EL (cell line): ENCODE measurements at places on chromosomes 7 and 10.

DNA sequence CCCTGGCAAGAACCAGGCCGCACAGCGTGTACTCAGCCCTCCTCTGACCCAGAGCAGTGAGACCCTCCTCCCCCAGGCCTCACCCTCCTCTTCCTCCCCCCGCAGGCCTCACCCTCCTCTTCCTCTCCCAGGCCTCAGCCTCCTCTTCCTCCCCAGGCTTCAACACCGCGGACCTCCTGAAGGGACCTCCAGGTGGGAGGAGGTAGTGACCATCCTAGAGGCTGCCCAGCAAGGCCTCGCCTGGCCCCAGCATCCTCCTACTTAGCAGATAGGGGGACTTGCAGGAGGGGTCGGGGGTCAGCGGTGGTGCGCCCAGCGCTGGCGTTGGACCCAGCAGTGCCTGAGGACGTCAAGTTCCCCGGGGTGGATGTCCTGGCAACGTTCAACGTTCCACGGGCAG, 270.8 kb downstream of the ELFN1 start:
- no peak for DNase-seq

GRCh38 chr7:120735791-120736190, 122.2 kb downstream of the TSPAN12 start:
- DNase-seq = peak; percentile 4

DNA sequence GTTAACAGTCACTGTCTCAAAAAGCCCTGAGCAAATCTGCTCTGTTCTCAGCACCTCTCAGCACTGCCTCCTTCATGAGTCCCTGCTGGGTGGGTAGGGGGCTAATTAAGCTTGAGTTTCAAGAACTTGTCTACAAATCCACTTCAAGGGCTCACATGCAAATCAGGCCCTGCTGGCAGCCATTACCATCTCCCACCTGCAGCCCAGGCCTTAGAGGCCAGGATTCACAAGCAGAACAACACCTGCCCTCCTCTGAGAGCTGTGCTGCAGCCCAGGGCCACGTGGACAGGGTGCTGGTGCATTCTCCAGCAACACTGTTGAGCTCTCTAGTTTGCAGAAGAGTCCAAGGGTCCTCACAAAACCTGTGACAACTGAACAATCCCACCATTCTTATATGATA, 119.2 kb downstream of the DPP6 start:
- no peak for DNase-seq

GRCh38 chr10:24953675-24954074, 1.3 kb upstream of the PRTFDC1 start:
- DNase-seq = no peak

DNA sequence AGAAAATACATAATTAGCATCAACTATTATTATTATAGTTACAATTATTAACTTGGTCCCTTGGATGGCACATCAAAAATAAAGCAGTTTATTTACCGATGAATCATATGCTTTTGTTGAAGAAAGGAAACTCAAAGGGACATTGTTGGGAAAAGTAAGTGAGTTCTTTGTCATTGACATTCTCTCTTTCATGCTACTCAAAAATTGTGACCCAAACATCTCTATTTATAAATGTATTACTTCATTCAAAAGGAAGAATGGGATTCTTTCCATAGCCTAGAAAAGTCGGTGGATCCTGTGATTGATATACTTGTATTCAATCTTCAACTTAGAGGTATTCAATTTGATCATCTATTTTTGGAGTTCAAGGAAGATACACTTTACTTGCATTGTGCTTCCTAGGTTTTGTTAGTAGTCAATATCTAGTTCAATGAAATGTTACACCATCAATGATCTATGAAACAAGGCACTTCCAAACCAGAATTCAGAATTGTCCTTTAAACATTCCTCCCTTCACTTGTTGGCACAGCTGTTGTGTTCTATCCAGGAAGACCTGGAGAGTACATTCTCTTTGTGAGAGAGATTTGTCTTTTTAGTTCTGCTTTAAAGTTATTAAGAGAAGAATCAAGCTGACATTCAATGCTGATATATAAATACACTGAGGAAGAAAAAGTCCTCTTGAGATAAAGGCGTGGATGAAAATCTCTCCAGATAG, 235.2 kb downstream of the TMEM26 start:
- DNase-seq = no peak

DNA sequence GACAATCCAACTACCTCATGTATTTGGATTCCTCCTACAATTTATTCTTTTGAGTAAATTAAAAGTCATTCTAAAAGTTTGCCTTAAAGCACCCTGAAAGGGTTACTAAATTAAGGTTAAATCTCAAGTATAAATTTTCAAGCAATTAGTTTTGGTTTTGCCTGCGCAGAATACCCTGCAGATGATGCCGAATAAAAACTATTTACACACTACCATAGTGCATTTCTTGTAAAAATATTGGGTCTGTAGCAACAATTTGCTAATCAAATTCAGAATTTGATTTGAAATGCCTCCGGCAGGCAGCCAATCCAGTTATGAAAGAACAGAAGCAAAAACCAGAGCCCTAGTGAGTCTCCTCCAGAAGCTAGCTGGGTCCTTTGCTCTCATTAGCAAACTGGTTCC, 122.2 kb downstream of the TWIST1 start:
- DNase-seq = no peak

- no peak for DNase-seq
Measured at GRCh38 chr10:88594482-88594881, 7.9 kb downstream of the LIPJ start.

DNA sequence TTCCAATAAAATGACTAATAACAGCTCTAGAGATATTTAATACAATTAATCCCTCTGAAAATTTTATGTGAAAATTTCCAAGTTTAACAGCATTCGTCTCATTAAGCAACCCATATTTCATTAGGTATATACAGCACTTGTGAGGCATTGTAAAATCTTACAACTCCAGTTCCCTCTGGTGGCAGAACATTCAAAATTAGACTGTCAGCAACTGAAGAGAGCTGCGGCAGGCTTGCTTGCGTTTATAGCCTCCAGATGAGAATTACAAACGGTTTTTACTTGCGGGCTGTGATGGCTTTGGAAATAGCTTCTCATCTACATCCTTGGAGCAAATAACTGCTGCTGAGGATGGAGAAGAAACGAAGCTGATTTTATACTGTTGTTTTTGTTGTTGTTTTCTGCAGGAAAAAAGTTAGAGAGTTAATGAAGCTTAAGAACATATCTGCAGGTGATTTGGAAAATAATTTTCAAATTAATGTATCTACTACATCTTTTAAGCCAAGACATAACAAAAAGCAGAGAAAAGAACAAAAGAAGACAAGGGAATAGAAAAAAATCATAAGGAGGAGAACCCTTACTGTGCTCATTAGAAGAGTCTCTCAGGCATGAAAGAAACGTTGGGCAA, 171.3 kb downstream of the MAGI2 start:
- peak; percentile 84 for DNase-seq

DNA sequence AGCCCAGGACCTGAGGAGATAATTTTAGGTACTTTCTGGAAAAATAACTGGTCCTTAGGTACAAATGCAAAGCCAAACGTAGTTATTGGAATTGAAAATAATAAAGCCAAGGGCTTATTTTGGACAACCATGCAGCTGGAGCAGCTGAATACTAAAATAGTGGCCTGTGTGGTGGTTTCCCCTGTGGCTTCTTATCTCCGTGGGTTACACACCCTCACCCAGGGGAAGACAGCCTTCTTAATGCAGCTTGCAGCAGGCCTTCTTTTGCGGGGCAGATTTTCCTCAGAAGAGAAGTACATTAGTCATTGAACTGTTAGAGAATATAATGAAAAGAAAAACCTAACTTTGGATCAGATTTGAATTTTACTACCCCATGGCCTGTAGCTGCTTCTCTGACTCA, 133.5 kb downstream of the ST7 start:
- no peak for DNase-seq

DNA sequence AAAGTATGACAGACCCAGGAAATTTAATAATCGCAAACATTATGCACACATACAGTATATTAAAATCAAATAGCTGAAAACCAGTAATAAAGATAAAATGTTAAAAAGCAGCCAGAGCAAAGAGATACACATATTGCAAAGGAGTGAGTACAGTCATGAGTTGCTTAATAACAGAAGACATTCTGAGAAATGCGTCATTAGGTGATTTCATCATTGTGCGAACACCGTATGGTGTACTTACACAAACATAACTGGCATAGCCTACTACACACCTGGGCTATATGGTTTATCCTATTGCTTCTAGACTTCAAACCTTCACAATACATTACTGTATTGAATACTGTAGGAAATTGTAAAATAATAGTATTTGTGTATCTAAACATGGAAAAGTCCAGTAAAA, 367.6 kb downstream of the NXPH1 start:
- no peak for DNase-seq

GRCh38 chr7:117750612-117751563, 122.4 kb downstream of the CTTNBP2 start:
- peak; percentile 5 for DNase-seq

GRCh38 chr7:148336411-148336810, 254.2 kb upstream of the C7orf33 start:
- DNase-seq = no peak

GRCh38 chr7:66307591-66308215, 102.6 kb downstream of the TPST1 start:
- peak; percentile 35 for DNase-seq

DNA sequence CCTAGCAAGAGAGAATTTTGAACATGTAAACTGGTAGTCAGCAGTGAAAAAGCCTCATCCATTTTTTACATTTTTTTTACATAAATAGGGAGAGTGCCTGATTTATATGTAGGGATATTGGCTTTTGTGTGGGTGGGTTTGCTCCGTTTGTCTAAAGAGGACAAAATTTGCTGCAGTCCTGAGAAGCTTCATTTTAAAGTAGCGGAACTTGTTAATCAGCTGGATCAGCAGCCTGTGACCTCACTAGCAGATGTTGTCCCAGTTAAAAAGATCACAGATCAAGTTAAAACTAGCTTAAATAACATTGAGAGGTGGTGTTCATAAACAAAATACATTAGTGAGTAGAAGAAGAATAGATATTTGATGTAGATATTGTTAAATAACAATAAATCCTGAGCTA, 2.6 kb downstream of the ATRNL1 start:
- no peak for DNase-seq

DNA sequence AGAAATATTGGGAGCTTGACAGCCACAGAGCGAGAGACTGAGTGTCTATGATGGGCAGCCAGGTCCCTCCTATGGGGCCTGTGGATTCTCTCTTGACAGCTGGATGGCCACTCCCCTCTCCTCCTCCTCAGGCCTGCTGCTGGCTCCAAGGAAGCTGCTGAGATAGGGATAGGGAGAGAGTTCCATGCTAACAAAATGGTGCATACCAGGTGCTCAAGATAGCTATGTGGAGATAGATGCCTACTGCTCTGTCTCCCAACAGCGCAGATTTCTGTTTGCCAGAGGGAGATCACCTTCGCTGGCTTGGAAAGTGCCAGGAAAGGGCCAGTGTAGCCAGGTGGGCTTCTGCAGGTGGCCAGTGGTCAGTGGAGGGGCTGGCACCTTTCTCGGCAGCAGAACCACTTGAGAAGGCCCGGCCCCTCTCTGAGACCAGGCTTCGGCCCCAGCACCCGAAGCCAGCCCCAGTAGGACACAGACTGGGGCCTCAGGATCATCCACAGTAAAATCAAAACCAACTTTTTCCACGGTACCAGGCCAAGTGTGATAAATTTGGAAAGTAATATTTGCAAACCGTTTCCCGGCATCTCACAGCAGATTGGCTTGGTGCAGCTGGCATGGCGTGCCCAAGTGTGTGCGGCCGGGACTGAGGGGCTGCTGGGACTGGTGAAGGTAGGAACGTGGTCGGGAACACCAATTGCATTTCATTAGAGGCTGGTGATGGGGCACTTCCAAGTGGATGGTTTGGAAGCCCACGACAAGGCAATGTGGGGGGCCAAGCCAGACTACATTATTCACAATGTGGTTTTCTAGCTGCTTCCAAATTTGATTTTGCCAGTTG, 139.6 kb downstream of the PTPN20 start:
- DNase-seq = no peak

- DNase-seq = peak; percentile 13
Measured at GRCh38 chr7:148142660-148143248, 447.8 kb upstream of the C7orf33 start.

DNA sequence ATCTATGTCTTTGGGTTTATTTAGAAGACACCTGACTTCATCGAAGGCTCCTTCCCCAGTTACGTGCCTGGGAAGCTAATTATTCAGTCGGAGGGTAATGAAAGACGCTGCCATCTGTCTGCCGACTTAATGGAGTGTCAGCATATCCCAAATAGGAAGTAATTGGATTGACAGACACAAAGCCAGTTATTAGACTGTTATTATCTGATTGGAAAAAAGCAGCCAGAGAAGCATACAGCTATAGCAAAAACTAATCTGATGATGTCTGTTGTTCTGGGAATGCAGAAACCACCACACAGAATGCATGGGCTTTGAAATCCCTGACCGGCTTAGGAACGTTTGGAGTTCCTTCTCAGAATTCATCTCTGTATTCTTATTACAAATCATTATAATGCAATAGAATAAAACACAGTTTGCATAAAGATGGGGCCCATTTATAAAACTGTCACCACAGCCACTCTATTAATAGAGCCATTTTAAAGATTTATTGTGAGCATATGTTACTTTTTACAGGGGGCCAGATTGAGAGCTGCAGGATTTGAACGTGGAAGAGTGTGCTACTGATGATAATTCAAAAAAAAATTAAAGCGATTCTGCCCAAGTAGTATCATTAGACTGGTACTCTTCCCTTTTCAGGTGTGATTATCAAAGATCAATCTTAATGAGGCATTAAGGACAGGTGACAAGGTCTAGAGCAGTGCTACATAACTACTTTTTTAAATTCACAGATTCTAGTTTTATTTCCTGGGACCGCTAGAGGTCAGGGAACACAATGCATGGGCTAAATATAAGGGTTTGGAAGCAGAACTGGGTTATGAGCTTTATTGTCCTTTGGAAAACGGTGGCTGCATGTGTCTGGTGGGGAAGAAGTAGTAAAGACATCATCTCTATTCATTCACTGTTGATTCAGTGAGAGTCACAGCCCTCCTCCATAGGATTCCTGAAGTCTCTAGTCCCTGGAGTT, 330.1 kb upstream of the LRGUK start:
- DNase-seq = no peak
